ENCODE measurements at places on chromosomes 6 and 20.
A peak's percentile ranks its signal among the peaks of the same experiment; 100 is the strongest.

DNA sequence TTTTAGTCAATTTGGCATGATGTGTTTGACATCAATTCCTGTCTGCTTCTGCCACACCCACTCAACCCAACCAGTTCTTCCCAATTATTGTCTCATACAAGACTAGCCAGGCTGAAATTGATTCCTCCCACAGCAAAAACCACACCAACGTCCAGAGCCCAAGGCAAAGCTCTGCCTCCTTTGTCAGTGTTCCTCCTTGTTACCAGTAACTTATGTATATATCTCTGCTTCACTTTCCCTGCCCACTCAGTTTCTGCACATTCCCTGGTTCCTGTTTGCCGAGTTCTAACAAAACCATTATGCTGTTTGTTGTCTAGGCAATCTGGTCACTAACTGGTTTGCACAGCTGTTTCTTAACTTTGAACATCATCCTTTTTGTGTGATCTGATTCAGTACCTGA is 547.9 kb upstream of the PTCHD4 start:
- no peak for DNase-seq

- DNase-seq = no peak
Observed at GRCh38 chr6:170057034-170057734, 233.7 kb downstream of the DLL1 start.

DNA sequence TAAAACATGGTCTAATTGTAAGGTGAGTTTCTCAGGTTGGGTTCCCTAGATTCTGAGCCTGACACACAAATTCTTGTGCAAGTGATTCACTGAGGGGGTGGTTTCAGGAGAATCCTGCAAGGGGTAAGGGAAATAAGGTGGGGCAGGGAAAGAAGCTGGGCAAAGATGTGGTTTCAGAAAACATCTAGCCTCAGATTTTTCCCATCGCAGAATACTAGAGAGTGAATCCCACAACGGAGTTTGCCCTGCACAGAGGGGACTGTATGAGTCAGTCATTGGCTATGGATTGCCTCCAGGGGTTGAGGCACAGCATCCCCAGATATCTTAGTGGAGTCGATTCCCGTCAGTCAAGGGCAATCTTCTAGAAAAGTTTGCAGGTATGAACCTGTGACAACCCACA is 65.2 kb downstream of the PRL start:
- no peak for DNase-seq

DNA sequence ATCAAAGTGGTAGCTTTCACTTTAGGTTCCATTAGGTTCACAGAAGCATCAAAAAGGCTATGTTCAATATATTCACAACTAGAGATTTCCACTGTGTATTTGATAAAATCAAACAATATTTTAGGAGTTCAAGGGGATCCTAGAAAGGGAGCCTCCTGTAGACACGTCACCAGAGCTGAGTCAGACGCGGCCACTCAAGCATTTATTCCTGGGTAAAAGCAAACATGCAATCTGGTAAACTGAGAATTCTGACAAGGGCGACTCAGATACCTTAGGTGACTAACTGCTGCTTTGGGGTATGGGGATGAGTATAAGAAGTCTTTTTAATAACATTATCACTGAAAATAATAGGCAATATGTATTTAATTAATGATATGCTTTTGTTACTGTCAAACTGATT is 118.7 kb upstream of the HMGN3 start:
- no peak for DNase-seq

DNA sequence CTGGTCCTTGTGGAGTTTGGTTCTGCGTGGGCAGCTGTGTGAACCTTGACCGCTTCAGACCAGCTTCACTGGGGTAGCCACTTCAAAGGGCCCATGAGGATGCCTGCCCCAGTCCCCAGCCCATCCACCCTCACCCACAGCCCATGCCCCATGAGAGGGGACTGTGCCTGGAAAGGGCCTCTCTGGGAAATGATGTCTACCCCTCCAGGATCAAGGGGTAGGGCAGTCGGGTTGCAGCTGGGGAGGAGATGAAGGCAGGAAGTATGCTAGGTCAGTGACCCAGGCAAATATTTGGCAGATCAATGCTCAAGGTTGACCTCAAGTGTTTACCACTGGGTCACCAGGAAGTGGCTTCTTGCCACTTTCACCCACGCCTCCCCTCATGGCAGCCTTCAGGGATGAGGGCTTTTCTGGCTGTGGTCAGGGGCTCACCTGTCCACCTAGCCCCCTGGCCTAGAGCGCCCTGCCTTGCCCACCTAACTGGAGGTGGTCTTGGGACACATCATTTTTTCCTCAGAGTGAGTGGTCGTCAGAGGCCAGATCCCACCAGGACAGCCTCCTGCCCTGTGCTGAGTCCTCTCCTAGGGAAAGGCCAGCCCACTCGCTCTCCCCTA is 109.5 kb downstream of the SNX5 start:
- no peak for DNase-seq

DNA sequence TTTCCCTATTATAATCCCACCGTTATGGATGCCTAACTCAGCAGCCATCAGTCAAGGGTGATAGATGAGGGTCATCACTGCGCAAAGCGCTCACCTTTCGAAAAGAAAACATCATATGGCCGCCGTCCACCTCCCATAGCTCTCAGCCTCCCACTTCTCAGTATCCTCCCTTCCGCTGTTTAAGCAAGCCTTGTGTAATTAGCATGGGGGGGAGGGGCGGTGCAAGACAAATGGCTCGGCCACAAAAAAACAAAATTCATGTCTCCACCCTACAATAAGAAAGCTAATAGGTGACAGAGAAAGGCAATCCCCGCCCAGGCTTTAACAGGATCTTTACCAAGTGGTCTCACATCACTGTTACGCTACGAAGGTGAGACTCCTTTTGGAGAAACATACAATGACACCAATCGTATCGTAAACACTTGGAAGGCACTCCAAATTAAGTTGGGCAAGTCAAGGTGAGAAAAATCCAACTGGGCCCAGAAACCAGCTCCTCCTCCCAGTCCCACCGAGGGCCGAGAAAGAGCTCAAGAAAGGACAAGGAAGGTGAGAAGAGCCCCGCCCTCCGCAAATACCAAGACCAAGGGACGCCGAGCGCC is 645 bp downstream of the DDX39B start:
- no peak for DNase-seq

DNA sequence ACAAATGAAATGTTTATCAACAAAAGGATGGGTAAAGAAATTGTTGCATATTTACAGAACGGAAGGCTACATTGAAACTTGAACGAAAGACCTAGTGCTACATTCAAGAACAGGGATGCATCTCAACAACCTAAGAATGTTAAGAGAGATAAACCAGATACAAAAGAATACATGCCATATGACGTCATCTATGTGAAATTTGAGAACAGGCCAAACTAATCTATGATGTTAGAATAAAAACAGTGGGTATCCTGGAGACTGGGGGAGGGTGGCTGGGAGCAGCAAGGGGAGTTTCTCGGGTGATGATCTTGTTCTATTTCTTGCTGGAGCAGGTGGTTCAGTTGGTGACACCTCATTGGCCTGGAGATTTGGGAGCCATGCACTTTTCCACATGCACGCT is 81.5 kb downstream of the SULF2 start:
- DNase-seq = no peak

- no peak for DNase-seq
Observed at GRCh38 chr6:50390416-50390815, 322.9 kb upstream of the TFAP2D start.

DNA sequence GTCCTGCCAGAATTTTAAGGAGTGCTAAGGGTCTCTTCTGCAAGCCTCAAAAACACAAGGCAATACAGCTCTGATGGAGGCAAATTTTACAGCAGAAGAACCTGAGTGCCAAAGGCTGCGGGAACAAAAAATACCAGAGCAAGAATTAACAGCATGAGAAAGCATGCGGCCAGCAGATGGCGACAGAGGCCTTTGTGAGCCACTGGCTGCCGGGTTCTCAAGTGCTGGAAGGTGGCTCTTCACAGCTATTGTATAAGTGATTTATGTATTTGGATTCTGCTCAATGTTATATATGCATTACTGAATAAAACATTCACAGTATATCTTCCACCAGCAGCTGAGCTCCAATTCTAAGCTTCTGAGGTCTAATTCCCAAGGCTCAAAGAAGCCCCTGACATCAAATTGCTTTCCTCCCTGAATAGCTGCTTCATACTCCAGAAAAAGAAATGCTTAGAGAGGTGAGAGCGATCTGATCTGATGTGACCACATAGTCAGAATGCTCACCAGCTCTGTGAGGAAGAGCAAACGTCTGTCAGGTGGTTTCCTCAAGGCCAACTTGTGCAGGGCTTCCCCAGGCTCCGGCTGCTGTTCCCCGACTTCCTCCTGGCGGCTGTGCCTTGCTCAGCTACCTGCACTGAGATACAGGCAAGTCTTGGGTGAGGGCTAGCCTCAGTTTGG is 58.6 kb downstream of the PPP1R3G start:
- peak; percentile 68 for DNase-seq

DNA sequence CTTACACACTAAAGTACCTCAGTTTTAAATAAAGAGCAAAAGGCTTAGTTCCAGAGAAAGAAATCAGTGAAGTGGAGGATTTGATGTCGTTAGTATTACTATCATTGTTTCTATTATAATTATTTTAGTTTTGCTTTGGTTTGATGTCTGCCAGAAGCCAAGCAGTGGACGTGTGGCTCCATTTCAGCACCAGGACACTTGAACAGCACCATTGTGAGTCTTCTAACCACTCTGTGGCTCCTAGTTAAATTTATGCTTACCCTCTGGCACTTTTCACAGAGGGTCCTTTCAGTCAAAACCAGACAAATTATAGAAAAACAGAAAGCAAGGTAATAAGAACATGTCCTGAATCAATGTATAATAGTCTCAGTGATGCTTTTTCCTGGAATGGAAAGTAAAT is 3.4 kb downstream of the COL9A1 start:
- no peak for DNase-seq

GRCh38 chr6:25968769-25969168 is 6.2 kb downstream of the TRIM38 start:
- DNase-seq = no peak

- DNase-seq = no peak
Observed at GRCh38 chr20:50876816-50877215, 54.4 kb downstream of the ADNP start.

GRCh38 chr6:159450815-159451465 is 242.1 kb downstream of the SOD2 start:
- no peak for DNase-seq

DNA sequence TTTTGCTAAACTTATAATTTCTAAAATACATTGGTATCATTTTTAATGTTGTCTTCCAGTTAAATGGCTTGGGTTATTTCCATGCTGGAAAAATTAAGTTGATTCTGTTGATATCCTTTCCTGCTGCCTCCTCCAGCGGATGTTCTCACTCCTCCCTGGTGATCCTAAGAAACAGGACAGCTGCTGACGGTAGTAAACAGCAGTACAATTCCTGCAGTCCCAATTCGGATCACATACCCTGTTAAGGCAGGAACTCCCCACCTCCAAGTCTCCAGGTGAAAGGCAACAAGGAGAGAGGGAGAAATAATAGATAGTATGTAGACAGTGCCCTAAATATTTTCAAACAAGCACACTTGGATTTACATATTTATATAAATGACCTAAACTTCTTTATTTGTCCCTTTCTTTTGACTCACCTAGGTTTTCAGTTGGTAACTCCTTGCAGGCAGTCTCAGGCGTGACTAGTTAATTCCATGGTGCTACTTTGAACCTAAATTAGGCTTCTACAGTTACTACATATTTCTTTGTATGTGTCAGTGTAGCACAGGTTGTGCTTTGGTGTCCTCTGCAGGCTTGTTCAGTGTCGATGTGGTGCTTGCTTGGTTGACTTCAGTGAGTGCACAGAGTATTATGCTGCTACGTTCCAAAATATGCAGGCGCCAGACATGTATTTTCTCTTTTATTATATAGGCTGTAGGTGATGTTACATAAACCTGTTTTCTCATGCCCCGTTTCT is 126.0 kb downstream of the ADGRB3 start:
- peak; percentile 52 for DNase-seq

- DNase-seq = no peak
Observed at GRCh38 chr6:2719093-2719455, 31.6 kb downstream of the MYLK4 start.

- DNase-seq = no peak
Observed at GRCh38 chr6:130932438-130932837, 105.2 kb downstream of the SMLR1 start.

- DNase-seq = no peak
Observed at GRCh38 chr20:11754451-11754850, 163.2 kb upstream of the BTBD3 start.

- DNase-seq = no peak
Observed at GRCh38 chr6:148885136-148885865, 138.5 kb downstream of the UST start.

DNA sequence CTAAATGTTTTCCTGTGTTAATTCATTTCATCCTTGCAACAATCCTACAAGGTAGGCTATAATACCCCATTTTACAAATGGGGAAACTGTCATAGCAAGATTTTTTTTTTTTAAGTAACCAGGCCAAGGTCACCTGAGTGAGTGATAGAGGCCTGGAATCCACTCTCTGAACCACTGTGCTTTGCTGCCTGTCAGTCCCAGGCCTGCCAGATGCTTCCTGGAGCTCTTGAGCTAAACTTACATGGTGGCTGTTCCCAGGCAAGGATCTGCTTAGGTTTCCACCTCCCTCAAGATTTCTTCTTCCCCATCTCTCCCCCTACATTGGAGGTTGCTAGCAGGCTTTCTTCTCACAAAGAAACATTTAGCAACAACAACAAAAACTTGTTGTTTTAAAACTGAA is 32.7 kb upstream of the RNF8 start:
- DNase-seq = no peak

GRCh38 chr20:59103573-59103972 is 60.0 kb upstream of the ZNF831 start:
- no peak for DNase-seq

DNA sequence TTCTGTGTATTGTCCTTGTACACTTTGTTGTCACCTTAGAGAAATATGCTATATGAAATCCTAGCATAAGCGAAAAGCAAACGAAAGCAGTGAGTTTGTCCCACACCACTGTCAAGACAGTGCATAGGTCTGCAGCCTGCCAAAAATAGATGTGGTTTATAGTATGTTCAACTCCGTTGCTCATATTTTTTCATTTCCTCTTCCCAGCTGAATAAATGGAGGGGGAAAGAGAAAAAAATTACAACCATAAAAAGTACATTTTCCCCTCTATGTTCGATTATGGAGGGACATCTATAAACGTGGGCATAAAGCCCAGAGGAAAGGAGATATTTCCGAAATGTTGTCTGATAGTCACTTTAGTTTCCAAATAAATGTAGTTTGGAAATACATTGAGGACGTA is 25.8 kb downstream of the PRL start:
- no peak for DNase-seq

- DNase-seq = no peak
Observed at GRCh38 chr20:54122681-54123586, 50.9 kb downstream of the CYP24A1 start.

All from substantia nigra (tissue), 51 donors.